ENCODE measurements at places on chromosomes 5 and 9.

DNA sequence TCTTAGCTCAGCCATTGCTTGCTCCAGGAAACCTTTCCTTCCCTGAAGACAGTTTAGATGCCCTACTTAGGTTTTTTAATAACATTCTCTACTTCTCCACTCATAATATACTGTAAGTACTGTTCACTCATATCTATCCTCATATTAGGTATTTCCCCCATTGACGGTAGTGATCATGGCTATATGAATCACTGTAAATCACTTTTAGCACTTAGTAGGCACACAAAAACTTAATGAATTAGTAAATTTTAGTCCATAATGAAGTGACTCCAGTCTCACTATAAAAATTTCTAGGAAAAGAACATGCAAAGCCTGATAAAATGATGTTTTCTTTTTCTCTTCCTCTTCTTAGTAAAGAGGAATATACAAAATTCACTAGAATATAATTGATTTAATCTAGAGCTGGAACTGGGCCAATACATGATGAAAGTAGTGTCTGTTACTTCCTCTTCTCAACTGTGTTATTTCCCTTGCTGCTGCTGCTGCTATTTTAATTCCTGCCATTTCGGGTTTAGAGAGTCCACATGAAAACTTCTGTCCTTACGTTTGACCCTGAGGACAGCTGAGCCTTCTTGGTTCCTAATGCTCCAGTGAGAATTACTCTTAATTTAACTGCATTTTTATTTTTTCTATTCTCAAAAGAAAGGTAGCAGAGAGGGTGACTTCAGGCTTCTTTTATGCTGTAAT lies 73.5 kb downstream of the LNPEP start:
- no peak for DNase-seq

DNA sequence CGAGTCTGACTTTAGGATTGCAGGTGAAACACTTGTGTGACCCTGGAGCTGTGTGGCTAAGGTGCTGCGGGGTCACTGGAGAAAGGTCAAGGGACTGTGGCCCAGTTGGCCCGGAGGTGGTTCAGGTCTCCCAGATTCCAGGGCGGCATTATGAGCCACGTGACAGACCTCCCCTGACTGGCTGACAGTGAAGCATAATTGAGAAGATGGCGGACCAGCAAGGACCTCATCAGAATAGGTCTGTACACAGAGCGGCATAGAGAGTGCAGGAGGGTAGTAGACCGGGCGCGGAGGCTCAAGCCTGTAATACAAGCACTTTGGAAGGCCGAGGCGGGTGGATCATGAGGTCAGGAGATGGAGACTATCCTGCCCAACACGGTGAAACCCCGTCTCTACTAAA lies 815 bp upstream of the ODF2 start:
- no peak for DNase-seq

DNA sequence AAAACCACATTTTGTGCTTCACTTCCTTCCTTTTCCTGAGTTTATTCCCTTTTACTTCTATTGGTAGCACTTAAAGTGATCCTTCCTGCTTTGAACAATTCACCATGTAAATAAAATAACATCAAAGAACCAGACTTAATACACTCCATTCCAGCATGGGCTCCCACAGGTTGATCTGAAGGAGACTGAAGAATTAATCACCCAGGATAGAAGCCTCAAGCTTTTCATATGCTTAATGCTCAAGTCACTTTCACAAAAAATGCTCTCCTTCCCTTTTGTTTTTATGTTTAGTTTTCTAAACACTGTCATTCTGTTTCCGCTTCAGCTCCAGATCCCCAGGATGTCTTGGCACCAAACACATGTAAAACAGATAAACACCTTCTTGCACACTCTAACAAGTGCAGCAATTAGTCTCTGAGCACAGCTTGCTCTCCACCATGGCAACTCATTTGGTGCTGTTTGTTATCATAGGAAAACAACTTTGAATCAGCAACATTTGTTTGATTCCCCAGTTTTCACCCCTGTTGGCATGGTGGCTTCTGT lies 37.0 kb downstream of the DMRTA1 start:
- DNase-seq = no peak

DNA sequence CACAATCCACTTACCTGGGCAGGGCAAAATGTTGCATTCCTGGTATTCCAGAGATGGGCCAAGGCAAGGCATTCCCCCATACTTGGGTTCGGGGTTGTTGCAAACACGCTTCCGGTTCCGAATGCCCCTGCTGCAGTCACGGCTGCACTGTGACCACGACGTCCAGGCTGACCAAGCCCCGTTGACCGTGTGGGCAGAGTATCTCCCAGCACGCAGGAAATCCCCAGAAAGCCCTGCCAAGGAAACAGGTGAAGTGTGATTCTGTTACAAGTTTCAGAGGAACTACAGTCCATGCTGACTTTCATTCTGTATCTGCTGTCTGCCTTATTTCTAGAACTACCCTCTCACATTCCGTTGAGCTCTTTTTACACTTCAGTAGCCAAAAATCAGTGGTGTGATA lies 483.0 kb downstream of the SEMA5A start:
- DNase-seq = no peak

DNA sequence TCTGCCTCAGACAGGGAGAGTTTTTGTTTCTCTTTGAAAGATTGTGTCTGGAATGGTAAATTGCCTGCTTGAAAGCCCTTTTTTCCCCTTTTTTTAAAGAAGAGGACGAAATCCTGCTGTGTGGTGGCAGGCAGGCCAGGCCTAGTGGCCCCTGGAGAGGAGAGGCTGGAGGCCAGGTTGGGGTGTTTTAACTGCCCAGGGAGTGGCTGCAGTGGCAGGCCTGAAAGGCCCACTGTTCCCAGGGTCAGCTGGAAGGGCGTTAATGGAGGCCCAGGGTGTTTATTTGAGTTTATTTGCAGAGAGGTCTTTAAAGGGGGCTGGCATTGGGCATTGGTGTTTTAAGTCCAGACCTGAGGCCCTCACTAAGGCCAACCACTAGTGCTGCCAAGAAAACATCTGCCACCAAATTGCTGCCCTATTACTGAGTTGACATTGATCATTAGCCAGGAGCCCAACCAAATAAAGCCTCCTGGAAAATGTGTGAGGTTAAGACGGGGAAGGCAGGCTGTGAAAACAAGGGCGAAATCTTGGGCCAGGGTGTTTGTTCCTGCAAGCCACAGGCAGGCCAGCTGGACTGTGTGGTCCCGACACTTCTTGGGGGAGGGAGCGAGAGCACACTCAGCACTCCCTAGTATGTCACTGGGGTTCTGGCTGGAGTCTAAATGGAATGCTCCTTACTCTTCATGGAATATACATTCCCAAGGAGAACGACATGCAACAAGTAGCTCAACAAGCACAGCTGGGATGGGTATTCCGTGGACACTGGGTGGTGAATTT lies 5.0 kb downstream of the JADE2 start:
- no peak for DNase-seq

- no peak for DNase-seq
Measured at GRCh38 chr9:116635908-116636307, 51.2 kb upstream of the TRIM32 start.

DNA sequence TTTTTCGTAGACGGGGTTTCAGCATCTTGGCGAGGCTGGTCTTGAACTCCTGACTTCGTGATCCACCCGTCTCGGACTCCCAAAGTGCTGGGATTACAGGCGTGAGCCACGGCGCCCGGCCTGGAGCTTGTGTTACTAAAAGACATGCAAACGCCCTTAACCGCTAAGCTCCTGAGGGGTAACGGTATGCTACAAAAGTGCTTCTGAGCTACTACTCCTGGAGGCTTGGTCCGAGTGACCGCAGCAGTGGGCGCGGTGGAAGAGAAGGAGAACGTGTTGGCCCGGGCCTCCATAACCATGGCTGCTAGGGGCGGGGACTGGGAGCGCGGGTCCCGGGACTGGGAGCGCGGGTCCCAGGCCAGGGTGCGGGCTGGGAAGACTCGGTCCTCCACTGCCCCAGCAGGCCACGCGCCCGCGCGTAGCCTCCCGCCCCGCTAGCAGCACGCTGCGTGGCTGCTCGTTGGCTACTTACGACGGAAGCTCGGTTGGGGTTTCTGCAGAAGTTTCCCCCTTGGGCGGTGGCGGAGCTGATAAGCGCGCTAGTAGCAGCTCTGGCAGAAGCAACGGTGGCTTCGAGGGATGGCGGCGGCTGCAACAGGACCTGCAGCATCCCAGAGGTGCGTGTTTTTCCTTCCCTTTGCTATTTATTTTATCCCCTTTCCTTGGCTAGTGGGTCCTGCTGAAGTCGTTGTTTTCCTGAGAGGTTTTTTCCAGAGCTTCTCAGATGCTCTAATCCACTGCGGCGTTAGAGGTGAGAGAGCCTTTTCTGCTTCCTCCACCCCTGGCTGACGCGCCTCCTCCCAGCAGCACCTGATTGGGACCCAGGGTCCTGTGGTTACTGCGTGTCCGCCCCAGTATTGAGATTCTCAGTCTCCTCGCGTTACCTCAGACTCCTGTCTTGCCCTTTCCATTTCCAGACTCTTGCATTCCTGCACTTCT lies 69.2 kb upstream of the CCDC180 start:
- DNase-seq = peak; percentile 74

DNA sequence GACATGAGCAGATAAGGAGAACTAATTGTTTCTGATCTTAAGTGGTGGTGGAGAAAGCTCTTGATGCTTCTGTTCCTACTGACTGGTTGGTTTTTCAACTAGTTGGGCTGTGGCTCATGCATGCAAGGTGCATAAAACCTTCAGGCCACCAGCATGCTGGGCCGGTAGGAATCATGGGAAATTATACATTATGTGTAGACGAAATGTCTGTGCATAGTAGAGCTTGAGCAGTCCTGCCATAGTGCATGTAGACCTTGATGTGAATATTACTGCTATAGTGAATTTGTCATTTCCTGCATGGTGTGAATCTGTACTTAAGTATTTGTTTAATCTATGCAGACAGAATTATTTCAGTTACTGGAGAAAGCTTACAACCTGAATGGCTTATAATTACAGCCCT lies 433.6 kb upstream of the ADAMTSL1 start:
- no peak for DNase-seq

GRCh38 chr5:100789694-100790093 lies 113.4 kb downstream of the ST8SIA4 start:
- no peak for DNase-seq

DNA sequence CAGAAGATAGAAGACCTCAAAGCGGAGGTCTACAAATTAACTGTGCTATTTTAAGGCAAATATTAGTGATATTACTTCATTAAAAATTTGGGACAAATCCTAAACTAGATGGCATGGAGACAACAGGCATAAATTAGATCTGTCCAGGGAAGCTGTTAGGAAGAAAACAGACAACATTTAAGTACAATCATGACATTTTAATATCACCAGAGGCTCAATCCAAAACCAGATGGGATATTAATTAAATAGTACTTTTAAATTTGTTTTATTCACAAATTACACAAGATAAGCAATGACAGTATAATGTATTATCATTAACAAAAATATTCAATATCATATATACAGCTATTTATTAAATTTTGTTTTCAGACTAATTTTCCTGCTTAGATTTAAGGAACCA lies 161.1 kb downstream of the AP3B1 start:
- DNase-seq = no peak

DNA sequence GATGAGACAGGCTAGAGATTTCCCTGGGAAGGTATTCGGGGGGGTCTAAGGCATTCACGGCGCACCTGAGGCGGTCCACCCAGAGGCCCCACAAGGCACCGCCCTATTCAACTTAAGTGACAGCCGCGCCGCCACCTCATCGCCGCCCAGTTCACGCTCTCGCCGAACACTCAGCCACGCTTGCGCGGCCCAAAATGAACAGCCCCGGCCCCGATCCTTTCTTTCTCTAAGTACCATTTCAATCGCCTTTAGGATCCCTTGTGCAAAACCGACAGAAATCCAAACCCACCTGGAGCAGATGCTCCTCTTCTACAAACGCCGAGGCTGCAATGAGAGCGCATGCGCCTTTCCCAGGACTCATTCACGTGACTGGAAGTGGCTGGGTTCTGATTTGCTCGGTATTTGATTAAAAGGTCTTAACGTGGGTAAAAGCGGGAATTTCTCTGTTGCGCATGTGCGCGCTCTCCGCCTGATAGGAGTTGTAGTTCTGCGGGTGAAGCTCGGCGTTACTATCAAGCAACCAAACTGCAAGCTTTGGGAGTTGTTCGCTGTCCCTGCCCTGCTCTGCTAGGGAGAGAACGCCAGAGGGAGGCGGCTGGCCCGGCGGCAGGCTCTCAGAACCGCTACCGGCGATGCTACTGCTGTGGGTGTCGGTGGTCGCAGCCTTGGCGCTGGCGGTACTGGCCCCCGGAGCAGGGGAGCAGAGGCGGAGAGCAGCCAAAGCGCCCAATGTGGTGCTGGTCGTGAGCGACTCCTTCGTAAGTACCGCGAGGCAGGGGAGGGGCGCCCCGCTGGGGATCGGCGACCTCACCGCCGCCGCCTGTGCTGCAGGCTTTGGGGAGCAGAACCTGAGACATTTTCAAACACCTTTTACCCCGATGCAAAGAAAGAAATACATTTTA lies at the start of the genes ARSK and SKIC3:
TSS of gene ARSK (plus strand) at position 455 of the 902 bp plus-strand sequence. CDS start at position 633, 178 bp downstream.
TSS of gene SKIC3 (minus strand) at position 331 of the 902 bp plus-strand sequence. CDS start 7,827 bp downstream, outside the sequence.
- peak; percentile 88 for DNase-seq

GRCh38 chr5:93054424-93055163 lies 526.4 kb downstream of the NR2F1-AS1 start:
- no peak for DNase-seq

DNA sequence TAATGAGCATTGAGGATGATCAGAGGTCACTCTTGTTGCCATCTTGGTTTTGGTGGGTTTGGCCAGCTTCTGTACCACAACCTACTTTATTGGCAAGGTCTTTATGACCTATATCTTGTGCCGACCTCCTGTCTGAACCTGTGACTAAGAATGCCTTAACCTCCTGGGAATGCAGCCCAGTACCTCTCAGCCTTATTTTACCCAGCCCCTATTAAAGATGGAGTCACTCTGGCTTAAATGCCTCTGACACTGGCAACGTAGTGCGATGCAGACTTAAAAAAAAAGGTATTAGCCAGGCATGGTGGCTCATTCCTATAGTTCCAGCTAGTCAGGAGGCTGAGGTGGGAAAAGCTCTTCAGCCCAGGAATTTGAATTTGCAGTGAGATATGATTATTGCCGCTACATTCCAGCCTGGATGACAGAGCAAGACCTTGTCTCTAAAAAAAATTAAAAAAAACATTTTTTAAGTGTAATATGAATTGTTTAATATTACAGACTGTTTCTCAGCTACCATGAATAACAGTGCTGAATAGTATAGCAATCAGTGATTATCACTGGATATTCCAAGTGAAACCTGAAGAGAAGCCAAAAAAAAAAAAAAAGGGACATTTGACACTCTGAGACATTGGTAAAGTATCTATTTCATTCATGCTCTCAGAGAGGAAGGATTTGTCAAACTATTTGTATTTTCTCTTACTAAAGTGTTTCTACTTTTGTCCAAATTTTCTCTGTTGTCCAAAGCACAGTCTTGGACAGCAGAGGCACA lies 18.3 kb upstream of the STOM start:
- no peak for DNase-seq

DNA sequence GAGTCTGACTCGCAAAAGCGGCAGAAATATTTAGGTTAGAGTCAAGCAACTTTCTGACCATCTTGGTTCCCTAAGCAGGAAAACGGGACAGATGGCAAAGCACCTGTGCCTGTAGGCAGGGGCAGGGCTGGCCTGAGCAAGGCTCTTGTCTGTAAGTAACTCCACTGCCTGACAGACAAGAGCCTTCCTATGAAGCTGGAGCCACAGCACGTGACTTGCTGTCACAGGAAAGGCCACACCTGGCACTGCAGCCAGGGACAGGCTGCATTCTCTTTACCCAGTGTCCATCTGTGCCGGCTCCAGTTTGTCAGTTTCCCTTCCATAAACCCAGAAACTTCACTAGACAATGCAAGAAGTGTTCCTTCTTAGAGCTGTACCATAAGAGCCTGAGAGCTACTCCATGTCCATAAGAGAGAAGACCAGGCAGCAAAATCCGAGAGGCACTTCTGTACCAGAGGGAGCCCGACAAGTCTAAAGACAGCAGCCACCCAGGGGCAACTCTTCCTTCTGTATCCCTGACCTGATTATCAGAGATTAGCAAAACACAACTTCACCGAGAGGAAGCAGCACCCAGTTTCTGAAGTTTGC lies 78.1 kb downstream of the GPR21 start:
- DNase-seq = no peak
